ENCODE measurements at places on chromosomes 2 and 18. TPM values are rescaled to one million over a fixed set of nuclear protein-coding genes. Genes with fewer than 3 reads are reported as not detected.

Gene TMEM178A
- 12.0 TPM for total RNA-seq

Gene MDH1B
- 2.0 TPM for total RNA-seq

Gene AQP12B
- total RNA-seq, result not detected

Gene REG1B
- not detected for total RNA-seq

Gene UGT1A4
- total RNA-seq, result not detected

Gene PRSS56
- 52.4 TPM for total RNA-seq

- no peaks in the 10 kb centered on the region for H3K27me3 ChIP-seq
- peak overlapping the region; percentile 75 for H3K27ac ChIP-seq
- no peaks in the 10 kb centered on the region for H3K36me3 ChIP-seq
- DNase-seq, result no peak
- peaks cover 78% of the 10 kb centered on the region for H3K4me1 ChIP-seq
- no peak overlapping the region for H3K4me3 ChIP-seq
These were observed 70.0 kb downstream of the HS1BP3 start for GRCh38 chr2:20580690-20581437.

DNA sequence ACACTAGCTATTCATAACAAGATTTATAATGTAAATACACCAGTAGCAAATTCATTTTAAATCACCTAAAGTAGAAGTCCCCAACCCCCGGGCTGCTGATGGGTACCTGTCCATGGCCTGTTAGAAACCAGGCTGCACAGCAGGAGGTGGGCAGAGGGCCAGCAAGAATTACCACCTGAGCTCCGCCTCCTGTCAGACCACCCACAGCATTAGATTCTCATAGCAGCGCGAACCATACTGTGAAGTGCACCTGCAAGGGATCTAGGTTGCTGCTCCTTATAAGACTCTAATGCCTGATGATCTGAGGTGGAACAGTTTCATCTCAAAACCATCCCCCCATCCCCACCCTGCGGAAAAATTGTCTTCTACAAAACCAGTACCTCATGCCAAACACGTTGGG, 71.3 kb downstream of the KANSL1L start:
- DNase-seq, result no peak
- H3K27ac ChIP-seq, result no peak overlapping the region
- H3K27me3 ChIP-seq, result no peaks in the 10 kb centered on the region
- peaks cover 8% of the 10 kb centered on the region for H3K36me3 ChIP-seq

GRCh38 chr18:55236150-55236931, 277.1 kb upstream of the CCDC68 start:
- no peak overlapping the region for H3K4me3 ChIP-seq
- H3K27me3 ChIP-seq, result no peaks in the 10 kb centered on the region
- H3K27ac ChIP-seq, result no peak overlapping the region
- peaks cover 4% of the 10 kb centered on the region for H3K4me1 ChIP-seq

DNA sequence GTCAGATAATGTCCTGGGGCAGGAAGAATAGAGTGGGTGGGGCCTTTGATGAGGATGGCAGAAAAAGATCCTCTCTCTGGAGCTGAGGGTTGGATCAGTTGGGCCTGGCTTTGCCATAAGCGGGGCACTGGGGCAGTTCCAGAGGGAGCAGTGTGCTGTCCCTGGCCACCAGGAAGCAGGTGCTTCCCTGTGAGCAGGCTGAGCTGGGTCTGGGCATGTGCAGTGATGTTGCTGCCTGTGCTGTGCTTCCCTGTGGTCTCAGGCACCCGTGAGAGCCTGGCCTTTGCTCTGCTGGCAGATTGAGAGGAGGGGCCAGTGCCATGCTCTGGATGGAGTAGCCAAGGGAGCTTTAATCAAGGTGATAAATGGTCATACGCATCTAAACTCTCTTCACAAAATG, 14.6 kb upstream of the NPPC start:
- H3K36me3 ChIP-seq, result no peaks in the 10 kb centered on the region
- DNase-seq, result no peak
- no peak overlapping the region for H3K4me3 ChIP-seq
- no peaks in the 10 kb centered on the region for H3K27me3 ChIP-seq

DNA sequence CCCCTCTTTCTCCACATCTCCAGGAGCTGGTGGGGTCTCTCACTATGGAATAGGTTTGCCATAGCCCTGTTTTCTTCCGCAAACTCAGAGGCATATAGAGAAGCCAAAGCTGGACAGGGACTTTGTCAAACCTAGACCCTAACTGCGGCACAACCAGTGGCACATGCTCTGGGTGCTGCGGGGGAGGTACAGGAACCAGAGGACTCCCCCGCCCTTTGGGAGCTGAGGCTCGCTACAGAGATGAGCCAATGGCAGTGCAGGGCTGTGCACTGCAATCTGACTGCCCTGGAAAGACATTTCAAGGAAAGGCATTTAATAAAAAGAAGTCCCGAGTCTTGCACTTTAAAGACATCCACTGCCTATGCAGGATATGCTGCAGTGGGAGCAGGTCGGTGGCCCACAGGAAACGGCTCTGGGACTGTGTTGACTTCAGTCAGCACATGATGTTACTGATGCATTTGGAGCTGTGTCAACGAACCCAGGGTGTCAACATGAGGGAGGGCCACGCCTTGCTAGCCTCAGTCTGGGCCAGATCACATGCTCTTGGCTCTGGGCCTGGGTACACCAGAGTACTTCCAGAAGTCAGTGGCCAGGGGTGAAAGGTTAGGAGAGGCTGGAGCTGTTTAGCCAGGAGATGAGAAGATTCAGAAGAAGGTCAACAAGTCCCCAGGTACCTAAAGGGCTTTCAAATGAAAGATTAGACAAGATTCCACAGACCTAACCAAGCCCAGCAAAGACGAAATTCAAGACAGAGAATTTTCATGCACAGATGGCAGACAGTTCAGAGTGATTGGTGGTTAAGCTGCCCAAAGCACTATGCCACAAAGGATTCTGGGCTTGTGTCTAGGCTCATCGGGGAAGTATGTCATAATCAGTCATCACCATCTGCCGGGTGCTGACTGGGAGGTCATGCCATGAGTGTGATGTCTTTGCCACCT, 8.2 kb downstream of the SLC35F6 start:
- H3K4me3 ChIP-seq, result no peak overlapping the region
- H3K36me3 ChIP-seq, result no peaks in the 10 kb centered on the region
- H3K27me3 ChIP-seq, result no peaks in the 10 kb centered on the region
- peak overlapping the region; percentile 7 for H3K27ac ChIP-seq
- H3K4me1 ChIP-seq, result peaks cover 10% of the 10 kb centered on the region

- peak overlapping the region; percentile 21 for H3K27ac ChIP-seq
- no peak for DNase-seq
- H3K4me1 ChIP-seq, result peaks cover 7% of the 10 kb centered on the region
These were observed 502.2 kb downstream of the NR4A2 start for GRCh38 chr2:155830351-155830750.

- no peak for DNase-seq
- no peak overlapping the region for H3K27ac ChIP-seq
- H3K27me3 ChIP-seq, result no peaks in the 10 kb centered on the region
These were observed 77.1 kb upstream of the COL3A1 start for GRCh38 chr2:188897096-188897495.

DNA sequence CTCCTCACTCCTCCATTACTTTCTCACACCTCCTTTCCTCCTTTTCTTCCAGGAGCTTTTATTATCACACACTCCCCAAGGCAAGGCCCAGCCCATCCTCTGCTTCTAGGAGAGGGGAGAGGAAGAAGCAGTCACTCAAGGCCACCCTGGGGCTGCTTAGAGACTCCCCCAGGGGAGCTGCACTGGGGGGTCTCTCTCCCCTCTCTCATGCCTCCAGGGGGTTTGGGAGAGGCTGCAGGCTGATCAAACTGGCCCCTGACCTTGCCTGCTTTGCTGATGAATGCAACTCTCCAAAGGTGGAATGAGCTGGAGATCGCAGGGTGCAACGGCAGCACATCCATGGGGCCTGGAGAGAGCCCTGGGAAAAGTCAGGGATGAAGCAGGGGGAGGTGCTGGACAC, 216.9 kb downstream of the CELF4 start:
- H3K4me3 ChIP-seq, result no peak overlapping the region
- peaks cover 22% of the 10 kb centered on the region for H3K27me3 ChIP-seq
- no peaks in the 10 kb centered on the region for H3K4me1 ChIP-seq

GRCh38 chr2:201018636-201019035, 52.8 kb downstream of the HYCC2 start:
- H3K36me3 ChIP-seq, result no peaks in the 10 kb centered on the region
- no peak overlapping the region for H3K27ac ChIP-seq
- no peaks in the 10 kb centered on the region for H3K4me1 ChIP-seq

DNA sequence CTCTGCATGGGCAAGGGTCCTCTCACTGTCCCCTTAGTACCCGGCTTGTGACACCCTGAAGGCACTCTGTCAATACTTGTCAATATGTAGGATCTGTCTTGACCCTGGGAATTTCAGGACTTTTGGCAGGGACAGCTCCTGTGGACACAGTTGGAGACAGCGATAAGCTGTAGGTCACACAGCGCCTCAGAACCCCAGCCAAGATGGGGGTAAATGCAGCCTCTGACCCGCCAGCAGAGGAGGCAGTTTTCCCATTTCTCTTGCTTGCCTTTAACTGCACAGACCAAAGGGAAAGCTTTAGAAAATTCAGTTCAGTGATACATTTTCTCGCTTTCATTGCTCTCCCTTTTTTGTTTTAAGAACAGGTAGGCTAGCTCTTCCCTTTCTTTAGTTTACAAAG, 54.8 kb upstream of the KLHL29 start:
- no peak overlapping the region for H3K27ac ChIP-seq
- H3K4me3 ChIP-seq, result no peak overlapping the region
- H3K4me1 ChIP-seq, result peaks cover 8% of the 10 kb centered on the region
- DNase-seq, result peak; percentile 20
- H3K36me3 ChIP-seq, result no peaks in the 10 kb centered on the region

DNA sequence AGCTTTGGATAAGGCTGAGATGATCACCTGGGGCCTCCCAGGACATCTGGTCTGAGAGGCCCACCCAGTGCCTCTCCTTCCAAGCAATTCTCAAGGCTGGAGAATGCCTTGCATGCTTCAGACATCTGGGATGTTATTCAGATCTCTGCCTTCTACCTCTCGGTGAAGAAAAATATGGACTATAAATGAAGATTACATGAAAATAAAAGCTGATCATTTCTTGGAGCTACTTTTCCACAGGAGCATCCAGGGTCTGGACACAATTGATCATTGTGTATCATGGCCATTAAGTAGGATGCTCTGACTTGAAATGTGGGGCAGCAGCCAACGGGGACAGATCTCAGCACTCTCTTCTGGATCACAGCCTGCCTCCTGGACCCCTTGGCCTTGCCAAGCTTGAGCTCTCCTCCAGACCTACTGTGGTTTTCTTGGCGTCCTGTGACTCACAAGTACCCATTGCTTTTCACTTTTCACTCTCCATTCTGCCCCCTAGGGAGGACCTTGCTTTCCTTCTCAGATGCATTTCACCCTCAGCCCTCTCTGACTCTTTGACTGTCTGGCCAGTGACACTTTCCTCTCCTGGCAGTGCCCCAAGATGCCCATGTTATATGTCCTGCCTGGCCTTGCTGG, 203.1 kb downstream of the INSIG2 start:
- no peak for DNase-seq
- H3K36me3 ChIP-seq, result no peaks in the 10 kb centered on the region
- H3K27me3 ChIP-seq, result no peaks in the 10 kb centered on the region
- no peak overlapping the region for H3K27ac ChIP-seq

DNA sequence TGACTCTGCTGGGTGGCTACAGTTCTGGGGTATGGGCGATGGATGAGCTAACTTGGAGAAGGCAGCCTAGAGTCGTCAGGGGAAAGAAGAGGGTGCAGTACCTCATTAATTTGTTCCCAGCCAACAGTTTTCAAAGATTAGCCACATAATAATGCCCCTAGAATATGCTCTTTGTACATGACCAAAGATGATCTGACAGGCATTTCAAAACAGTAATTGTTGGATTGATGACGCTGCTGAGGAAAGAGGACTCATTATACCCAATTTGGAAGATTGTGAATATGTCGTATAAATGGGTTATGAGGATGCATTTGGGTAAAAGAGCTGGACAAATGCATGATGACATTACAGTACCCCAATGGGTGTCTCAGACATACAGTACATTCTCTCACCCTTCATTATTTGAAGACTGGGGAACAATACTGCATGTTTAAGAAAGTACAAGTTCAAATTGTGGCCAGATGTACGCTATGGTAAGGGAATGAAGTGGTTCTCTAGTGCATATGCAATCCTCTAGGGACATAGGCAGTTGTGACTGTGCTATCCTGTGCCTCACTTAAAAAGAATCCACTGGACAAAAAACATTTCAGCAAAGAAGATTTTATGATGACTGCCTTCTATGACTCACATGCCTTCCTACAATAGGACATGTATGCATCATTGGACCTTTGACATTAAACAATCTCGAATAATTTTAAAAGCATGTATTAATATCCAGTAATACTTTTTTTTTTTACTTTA, 233.2 kb downstream of the CNTNAP5 start:
- no peaks in the 10 kb centered on the region for H3K4me1 ChIP-seq
- H3K36me3 ChIP-seq, result no peaks in the 10 kb centered on the region
- no peak for DNase-seq
- H3K27ac ChIP-seq, result no peak overlapping the region

DNA sequence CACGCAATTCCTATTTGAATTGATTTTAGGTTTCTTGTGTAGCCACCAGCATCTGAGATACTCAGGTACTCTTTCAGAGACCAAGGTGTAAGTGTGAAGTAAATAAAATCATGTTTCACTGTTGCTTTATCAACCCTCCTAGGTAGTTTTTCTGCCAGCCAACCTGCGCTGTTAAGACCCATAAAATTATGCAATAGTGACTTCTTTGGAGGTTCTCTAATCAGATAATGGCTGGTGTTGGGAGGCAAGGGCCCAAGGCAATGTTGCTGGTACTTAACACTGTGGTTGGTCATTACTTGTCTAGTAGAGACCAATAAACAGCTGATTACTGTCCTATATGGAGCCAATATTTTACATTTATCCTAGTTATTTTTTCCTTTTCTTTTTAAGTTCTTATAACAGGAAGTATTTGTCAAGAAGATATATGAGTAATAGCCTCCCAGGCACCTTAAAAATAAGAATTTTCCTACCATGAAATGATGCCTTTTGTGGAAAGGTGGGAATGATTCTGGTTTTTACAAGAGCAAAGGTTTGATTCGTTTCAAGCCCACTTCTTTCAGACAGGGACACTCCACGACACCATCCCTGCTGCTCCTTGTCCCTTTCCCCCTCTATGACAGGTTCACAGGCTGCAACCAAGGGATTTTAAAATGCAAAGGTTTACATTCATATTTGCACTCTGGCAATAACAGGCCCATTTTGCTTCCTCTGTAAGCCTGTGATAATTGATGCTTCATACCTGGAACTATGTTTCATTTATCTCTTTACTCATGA, 259.3 kb downstream of the MEIS1 start:
- no peak overlapping the region for H3K4me3 ChIP-seq
- peaks cover 9% of the 10 kb centered on the region for H3K27me3 ChIP-seq
- H3K27ac ChIP-seq, result no peak overlapping the region
- H3K4me1 ChIP-seq, result peaks cover 70% of the 10 kb centered on the region
- no peak for DNase-seq
